Stimulated activated CD4-positive, alpha-beta T cell treated with anti-CD3 and anti-CD28 coated beads, Interleukin-4, amount 100 ng/mL, for 24 hours (primary cell): ENCODE measurements at places on chromosomes 2 and 18.

DNA sequence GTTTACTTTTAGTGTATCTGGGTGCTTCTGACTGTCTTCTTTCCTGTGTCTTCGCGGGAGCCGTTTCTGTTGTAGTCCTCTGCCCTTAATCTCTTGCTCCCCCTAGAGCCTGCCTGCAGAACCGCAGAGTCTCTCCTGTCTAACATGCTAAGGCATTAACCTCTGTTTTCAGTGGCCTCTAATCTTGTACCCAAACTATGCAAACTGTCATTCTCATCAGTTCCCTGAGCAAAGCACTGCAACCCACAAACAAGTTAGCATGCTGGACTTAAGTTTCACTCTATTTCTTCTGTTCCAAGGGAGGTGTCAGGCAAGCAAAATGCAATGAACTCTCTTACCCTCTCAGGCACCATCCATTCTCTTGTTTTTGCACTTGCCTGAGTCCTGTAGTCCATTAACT, 138.4 kb downstream of the OTX1 start:
- DNase-seq = no peak

DNA sequence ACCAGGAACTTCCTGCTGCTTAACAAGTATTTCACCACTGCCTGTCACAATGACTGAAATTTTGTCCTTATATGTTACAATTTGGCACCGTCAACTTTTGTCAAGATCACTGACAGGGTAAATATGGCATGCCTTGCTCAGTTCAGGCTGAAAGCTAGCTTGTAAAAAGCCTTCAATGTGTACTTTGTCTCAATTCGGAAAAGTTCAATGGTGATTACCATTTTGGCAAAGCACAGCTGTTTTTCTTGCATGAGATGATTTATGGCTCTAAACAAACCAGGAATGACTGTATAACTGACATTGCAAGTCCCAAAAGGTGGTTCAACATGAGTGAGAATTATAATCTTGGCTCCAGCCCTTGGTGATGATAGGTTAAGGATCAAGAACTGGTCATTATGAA, 1255.2 kb downstream of the CNTNAP5 start:
- DNase-seq = no peak

DNA sequence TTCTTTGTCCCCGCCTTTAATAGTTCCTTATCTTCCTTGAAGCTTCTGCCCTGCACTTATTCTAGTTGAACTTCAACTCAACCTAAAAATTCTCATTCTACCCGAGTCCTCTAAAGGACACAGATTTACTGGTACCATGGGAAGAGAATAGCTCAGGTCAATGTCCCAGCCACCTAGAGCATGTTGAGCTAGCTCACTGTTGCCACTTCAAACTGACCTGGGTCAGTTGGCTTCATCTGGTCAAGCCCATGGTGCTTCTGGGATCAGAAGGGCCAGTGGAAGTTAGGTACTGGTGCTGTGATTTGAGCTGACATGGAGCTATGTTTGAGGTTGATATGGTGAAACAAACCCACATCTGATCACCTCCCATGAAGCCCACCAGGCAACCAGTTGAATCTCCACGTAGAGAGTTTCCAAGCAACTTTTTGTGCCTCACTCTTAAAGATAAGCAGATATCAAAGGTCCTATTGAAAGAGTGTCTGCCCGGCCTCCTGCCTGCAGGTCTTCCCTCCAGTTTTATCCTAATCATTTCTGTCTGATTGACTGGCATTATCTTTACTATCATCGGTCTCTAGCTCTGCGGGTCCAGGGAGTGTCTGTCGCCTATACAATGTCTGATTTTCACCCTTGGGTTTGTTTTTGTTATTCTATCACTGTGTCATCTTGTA, 17.2 kb downstream of the GREB1 start:
- no peak for DNase-seq

GRCh38 chr2:125656190-125656589, 999.8 kb upstream of the GYPC start:
- DNase-seq = no peak

- no peak for DNase-seq
These were observed 215.3 kb downstream of the STK39 start for GRCh38 chr2:168032091-168032490.

DNA sequence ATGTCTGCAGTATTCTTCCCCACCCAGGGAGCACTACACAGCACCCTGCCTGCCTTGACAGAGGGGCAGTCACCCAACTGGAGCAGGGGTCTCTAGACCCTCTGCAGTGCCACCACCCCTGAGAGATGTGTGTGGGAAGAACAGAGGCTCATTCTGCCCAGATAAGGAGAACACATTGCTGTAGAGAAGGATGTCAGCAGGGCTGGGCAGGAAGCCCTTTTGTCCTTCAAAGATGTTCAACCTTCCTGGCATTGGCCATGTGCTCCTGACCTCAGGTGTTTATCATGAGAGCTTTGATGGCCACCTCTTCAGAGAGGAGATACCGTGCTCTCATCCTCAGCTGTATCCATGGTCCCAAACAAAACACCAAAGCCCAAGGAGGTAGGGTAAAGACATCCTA, 4.6 kb upstream of the TEX51 start:
- no peak for DNase-seq

GRCh38 chr18:68728081-68728700, 13.3 kb upstream of the TMX3 start:
- no peak for DNase-seq

- DNase-seq = no peak
These were observed 18.5 kb downstream of the MBD2 start for GRCh38 chr18:54205959-54206358.

DNA sequence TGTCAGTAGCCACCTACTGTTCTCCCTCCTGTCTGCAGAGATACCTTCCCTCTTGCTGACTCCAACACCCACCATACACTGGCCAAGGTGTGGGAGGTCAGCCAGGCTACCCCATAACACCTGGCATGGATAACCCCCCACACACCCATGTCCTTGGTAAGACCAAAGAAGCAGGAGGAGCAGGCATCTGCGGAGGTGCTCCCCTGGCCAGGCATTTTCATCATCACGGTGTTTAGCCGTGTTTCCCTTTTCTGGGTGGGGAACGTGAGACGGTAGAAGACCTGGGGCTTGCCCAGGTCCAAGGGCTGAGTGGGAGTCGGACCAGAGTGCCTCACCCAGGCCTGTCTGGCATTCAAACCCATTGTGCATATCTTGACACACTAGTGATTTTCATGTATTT, 150.3 kb downstream of the SMAD7 start:
- no peak for DNase-seq

- no peak for DNase-seq
These were observed 101.6 kb downstream of the RNF144A start for GRCh38 chr2:7018767-7019166.

DNA sequence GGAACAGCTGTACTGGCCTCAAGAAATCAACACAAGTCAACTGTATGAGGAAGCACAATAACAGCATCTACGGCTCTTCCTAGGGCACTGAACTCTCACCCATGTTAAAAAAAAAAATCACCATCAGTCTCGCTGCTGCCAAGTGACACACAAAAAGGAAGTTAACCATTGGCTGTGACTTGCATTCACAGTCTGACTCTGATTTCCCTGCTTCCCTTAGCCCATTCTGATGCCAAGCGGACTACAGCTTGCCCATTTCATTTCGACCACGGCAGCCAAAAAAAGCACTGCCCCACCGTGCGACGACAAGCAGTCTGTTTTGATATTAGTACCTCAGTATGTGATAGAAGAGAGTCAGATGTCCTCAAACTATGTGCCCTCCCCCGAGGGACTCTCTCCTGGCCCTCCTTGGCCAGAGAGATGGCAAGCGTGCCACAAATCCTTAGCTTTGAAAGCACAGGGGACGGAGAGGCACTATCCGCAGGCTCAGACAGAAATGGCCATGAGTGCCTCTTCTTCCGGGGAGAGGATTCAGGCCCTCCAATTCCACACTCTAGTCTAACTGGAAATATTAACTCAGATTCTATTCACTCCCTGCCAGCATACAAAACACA, 250.0 kb downstream of the TCF4 start:
- no peak for DNase-seq
